ENCODE measurements at places on chromosomes 7 and 10.
A peak's percentile ranks its signal among the peaks of the same experiment; 100 is the strongest.

DNA sequence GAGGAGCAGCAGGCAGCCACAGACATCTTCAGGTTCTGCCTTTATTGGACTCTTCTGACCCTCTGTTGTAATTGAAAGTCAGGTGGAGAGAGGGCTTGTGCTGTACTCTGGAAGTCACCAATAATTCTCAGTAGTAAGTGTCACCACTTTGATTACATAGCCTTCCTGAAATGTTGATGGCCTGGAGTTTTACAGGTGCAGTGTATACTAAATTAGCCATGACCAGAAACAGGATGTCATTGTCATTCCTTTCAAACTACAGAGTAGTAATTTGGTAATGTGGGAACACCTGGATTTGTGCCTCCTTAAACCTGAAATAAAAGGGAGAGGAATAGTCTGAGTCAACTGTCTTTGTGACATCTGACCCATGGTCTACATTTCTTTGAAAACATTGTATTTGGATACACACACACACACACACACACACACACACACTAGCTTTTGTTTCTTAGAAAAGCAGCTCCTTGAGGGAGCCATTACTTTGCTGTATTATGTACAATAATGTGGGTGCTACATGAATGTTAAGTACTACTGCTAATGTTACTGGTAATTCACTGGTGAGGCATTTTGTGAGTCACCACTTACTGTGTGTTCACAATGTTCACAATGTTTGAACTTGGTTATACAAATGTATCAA is 19.6 kb downstream of the ARL4A start:
- DNase-seq, result no peak

DNA sequence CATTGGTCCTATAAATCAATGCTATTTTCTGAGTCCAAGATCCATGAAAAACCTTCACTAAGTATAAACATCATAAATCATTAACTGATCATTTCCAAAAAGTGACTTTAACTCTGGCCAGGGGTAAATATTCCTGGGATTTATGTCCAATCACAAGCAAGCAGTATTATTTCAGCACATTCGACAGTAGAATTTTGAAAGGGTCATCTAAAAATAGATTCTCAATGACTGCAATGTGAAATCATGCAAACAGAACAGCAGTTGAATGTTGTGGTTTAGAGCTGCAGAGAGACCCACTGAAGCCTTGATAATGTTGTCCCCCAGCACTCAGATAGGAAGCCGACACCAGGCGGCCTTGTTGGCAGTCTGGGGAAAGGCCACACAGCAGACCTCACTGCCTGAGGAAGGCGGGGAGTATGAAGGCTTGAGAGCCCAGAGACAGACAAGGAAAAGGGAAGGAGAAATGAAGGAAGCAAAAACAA is 38.1 kb downstream of the FAM107B start:
- peak; percentile 48 for DNase-seq

DNA sequence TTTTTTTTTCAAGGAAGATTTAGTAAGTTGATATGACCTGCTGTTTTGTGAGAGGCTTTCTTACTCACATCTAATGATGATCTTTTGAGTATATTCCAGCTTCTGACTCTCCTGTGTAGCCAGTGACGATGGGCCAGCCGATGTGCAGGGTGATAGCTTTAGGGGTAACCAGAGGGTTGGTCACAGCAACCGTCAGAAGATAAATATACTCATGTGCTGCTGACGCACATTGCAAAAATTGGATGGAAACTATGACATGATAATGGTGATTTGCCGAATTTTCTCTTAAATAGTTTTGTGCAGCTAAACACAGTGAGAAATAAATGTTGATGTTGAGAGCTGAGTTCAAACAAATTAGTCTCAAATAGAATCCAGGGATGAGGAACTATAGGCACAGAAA is 29.5 kb downstream of the R3HCC1L start:
- DNase-seq, result no peak

- DNase-seq, result peak; percentile 95
These were observed 354.9 kb downstream of the BMPER start for GRCh38 chr7:34260279-34260678.

GRCh38 chr7:40604601-40605438 is 470.0 kb downstream of the SUGCT start:
- no peak for DNase-seq

DNA sequence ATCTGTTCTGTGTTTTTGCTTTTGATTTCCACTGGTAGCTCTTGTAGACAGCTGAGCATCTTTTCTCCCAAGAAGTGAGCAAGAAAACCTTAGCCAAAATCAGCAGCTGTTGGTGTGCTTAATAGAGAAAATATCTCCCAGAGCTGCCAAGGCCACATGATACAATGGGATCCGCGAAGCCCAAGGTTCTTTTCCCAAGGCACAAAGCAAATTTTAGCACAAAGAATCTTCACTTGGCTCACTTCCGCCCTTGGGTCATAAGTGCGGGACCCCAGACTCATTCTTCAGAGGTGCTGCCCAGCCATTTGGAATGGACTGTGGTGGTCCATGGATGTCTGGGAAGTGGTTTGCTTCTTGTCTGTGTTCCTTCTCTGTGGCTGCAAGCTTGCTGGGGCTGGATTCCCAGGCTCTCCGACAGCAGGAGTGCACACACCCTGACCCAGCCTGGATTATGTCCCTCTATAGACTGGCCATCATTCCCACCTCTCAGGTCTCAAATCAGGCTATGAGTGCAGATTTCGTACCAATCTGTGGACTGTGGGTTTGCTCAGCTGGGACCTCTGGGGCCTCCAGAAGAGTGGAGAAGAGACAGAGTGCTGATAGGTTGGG is 93.0 kb upstream of the TMEM72 start:
- no peak for DNase-seq

DNA sequence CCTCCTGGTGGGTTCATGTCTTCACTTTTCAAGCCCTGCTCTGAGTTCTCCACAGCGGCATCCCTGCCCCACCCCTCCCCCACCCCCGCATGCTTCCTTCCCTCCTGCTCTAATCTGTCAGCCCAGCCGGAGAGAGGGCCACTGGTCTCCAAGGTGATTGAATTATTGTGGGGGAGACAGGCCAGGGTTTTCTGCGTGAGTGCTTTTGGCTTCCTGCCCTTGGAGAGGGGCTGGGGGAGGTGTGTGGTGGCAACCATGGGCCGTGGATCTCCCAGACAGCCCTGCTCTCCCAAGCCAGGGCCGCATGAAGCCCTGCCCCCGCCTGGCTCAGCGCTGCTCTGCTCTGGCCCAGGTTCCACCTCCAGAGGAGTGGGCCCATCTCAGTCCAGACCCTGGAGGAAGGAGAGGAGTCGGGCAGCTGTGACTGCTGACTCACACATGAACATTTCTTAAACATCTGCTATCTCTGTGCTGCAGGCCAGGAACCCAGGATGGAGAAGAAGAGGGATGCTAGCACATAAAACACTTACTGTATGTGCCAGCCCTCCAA is 109.9 kb downstream of the ZMIZ1 start:
- DNase-seq, result peak; percentile 62

DNA sequence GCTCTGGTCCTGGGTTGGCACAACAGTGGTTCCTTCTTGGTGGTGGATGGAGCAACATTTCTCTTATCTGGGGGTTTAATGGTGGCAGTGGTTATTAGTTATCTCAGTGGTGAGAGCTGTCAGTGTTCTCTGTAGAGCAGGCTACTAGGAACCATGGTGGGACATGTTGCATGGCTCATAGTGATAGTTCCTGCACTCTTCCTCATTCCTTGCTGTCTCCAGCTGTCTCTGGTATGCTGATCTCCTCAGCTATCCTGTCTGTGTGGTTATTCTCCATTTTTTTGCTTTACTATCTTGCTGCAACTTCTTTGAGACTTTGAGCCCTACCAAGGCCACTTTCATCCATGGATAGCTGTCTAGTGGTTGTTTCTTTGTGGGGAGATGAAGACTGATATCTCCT is 44.0 kb downstream of the CCDC7 start:
- DNase-seq, result peak; percentile 4

GRCh38 chr10:112040696-112041095 is 142.9 kb downstream of the GPAM start:
- no peak for DNase-seq

DNA sequence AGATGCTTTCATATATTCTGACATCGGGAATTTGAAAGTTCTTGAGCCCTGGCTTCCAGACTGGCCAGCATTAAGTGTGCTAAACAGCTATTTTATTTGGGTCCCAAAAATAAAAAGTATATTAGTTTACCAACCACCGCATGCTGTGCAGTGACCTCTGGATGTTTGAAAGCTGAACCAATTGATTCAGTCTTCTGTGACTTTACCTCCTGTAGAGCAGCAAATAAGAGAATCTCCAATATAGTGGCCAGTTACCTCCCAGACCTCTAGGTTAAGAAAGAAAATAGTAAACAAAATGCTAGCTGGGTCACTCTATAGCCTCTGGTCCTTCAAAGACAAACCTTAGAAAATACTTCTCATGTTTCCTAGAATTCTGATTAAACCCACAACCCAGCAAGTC is 424.6 kb upstream of the NFE2L3 start:
- no peak for DNase-seq

DNA sequence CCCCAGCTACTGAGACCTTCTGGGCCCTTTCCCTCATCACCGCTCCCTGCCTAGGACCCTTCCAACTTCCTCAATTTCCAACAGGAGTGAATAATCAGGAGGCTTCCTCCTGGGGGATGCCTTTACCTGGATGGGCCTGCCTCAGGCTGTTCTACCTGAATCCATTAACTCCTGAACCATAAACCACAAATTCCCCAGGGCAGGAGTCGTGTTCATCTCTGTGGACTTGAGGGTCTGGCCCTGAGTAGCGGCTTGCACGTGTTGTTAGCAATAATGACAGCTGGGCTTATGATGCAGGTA is 105.1 kb upstream of the GPR26 start:
- no peak for DNase-seq

DNA sequence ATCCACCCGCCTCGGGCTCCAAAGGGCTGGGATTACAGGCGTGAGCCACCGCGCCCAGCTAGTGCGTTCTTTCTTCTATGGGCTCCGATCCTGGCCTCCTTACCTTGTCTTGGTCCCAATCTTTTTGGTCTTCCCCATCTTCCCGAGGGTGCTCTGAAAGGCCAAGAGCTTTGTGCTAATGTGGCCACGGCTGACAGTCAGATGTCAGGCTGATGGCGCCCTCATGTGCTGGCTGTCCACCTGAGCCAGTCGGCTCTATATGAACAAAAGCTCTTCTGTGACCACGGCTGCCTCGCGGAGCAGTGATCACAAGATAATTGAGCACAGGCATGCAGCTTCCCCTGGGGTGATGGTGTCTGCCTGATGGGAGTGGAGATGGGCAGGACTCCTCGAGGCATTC is 11.0 kb upstream of the AHCYL2 start:
- DNase-seq, result no peak

- no peak for DNase-seq
These were observed 1.1 kb downstream of the TMEM273 start for GRCh38 chr10:49187044-49187484.

DNA sequence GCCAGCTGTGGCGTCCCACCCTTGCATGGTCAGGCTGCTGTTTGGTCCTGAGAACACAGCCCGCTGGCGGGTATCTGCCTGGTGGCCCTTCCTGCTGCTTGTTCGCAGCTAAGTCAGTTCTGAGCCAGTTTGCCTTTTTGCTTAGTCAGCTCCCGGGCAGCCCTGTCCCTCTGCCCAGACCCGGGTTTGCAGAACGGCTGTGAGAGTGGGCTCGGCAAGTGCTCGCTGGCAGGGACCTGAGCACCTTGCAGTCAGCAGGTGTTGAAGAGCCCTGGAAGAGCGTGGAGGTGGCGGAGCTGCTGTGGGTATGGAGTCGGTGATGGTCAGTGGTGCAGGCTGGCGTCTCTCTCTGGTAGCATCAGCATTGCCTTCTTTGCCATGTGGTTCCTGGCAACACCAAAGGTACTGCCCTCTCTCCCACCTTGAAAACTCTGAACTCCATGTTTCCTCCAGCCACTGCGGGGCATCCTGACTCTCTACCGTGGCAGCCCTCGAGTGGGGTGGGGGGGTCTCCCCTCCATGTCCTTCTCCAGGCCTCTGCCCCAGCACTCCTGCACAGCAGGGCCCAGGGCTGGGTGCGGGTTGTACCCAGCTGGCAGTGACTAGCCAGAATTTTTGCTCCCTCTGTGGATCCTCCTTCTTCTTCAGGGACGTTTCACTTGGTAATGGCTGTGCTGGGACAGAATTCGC is 4.6 kb downstream of the INPP5A start:
- DNase-seq, result no peak

- DNase-seq, result no peak
These were observed 16.4 kb downstream of the STAMBPL1 start for GRCh38 chr10:88896372-88896993.

DNA sequence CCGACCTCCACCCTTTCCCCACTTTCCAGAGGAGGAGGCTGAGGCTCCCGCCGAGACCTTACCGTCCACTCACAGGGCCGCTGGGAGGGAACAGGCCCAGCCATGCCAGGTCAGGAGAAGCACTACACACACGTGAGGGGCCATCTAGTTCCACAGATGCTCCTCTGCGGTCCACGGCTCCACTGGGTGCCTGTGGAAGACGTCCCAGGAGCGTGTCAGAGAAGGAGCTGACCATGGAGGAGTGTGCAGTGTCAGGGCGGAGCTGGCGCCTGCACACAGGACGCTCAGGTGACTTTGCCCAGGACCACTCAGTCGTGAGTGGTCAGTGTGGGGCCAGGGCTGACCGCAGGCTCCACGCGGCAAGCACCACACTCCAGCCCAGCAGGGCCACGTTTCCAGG is 8.0 kb upstream of the SHH start:
- DNase-seq, result no peak

- DNase-seq, result peak; percentile 61
These were observed 84.7 kb downstream of the TMEM178B start for GRCh38 chr7:141158561-141158960.

DNA sequence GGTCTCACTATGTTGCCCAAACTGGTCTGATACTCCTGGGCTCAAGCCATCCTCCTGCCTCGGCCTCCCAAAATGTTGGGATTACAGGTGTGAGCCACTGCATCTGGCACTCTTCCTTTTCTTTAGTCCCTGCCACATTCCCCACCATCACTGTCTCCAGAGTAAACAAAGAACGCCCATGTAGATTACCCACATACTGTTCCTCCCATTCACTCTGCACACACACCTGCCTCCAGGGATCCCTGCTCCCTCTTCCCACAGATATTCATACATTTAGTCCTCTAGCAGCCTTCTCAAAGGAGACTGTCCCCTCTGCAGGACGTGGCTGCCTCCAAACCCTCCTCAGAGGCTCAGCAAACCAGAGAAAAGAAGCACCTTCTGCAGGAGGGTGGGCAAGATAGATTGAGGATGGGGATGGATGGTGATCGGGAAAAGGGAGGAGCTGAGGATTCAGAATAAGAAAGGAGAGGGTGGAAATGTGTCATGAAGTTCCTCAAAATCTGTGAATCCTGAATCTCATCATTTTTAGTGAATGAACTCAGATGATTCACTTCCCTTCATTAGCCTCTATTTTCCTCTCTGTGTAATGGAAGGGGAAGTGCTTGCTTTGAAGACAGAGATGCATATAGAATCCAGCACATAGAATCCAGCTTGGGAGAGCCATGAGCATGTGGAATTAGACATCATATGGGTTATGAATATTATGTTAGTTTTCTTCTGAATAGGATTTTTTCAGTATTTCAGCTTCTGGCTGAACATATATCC is 5.5 kb upstream of the PLAU start:
- no peak for DNase-seq
